ENCODE measurements at places on chromosomes 3 and 15.

GRCh38 chr3:4904811-4905695, 74.2 kb upstream of the BHLHE40 start:
- no peak for DNase-seq

DNA sequence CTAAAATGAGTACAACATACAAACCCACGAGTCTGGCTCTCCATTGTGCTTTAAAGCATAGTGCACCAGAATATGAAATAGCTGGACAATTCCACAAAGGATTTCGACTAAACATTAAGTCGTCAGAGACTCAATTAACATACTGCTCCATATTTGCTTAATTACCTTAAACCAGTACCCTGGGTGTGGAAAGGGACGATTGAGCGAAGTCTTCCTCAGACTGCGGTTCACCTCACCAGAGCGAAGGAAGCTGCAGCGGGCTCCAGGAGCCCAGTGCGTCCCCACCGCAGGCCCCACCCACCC, 218 bp upstream of the TRPC1 start:
- no peak for DNase-seq

GRCh38 chr3:183301937-183302580, 49.0 kb downstream of the B3GNT5 start:
- no peak for DNase-seq

GRCh38 chr3:14289590-14290461, 111.2 kb downstream of the LSM3 start:
- no peak for DNase-seq

GRCh38 chr3:89059211-89059925, 48.1 kb upstream of the EPHA3 start:
- no peak for DNase-seq

DNA sequence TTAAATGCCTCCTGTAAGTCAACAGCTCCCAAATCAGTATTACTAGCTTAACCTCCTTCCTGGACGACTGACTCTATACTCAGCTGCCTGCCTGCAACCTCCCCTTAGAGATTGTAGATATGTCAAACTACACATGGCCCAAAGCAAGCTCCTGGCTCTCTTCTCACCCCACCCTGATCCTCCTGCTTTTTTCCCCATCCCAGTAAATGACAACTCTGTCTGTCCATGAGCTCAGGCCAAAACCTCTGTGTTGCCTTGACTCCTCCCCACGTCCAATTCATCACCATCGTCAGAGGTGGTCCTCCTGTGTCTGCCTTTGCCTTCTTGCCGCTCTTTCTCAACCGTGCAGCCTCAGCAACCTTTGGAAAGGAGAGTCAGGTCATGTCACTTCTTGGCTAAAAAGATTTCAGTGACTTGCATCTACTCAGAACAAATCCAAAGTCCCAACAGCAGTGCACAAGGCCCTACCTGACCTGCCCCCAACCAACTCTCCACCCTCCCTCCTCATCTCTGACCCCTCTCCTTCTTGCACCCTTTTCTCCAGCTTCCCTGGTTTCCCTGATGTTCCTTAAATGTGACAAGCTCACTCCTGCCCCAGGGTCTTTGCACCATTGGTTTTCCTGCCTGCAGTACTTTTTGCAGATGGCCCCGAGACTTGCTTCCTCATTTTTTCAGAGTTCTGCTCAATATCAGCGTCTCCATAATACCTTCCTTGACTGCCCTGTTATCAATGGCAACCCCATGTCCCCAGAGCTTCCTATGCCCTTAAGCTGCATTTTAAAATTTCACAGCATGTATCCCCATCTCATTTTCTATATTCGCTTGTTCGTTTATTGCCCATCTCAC, 52.8 kb downstream of the LSM3 start:
- DNase-seq: no peak

- DNase-seq: no peak
Measured at GRCh38 chr3:133447750-133448477, 48.1 kb downstream of the BFSP2 start.

GRCh38 chr3:23319366-23320312, 116.5 kb downstream of the UBE2E2 start:
- no peak for DNase-seq

DNA sequence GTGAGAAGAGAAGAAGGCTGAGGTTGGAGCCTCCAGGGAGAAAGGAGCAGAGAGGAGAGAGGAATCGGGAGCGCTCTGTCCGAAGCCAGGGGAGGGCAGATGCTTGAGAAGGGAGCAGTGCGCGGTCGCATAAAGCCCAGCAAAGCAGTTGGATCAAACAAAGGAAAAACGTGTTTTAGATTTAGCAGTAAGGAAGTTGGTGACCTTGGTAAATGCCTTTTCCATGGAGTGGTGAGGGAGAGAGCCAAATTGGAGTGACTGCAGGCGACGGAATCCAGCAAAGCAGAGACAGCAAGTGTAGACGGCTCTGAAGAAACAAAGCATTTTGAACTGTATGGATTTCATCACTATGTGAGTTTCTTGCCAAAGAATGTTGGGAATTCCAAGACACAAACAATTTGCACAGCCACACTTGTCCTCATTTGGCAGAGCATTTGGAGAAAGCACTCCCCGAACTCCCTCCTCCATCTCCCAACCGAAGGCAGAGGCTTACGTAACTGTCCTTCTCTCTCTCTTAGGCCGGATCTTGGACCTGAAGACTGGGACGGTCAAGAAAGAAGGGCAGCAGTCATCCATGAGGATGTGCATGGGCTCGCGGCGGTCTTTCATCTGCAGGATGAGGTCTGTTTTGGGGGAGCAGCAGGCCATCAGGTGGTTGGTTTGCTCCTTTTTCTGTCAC, 103.6 kb downstream of the ARNT2 start:
- no peak for DNase-seq

DNA sequence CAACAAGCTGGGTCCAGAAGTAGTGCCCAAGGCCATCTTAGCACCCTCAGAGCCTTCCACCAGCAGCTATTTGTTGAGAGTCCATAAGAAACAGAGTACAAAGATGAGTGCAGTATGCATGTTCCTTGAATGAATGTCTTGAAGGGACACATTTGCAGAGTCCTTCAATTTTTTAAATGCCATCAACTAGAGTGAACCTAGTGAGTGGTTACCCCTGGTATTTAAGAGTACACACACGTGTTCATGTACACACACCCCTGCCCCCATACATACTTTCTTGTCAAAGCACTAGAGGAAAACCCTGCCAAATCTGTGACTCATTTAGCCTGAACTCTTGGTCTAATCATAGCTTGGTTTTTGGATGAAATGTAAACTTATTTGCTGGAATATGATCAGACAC, 84.5 kb upstream of the GALNT15 start:
- no peak for DNase-seq
